Activated CD8-positive, alpha-beta T cell treated with anti-CD3 and anti-CD28 coated beads, Interleukin-2, amount 10 ng/mL, durations not matched to agents 7 days and 5 days (primary cell): ENCODE measurements at places on chromosomes 1 and 21. TPM values are rescaled to one million over a fixed set of nuclear protein-coding genes. Genes with fewer than 3 reads are reported as not detected.

CFAP45 gene
- total RNA-seq = 0.34 TPM

GJA4 gene
- not detected for total RNA-seq

NRIP1 gene
- total RNA-seq = 20.1 TPM

APCS gene
- total RNA-seq = not detected

RHBDL2 gene
- not detected for total RNA-seq

LENEP gene
- total RNA-seq = 1.1 TPM

TFF3 gene
- not detected for total RNA-seq

PRDM15 gene
- 9.6 TPM for total RNA-seq

RAB4A gene
- 40.4 TPM for total RNA-seq

OPRD1 gene
- not detected for total RNA-seq

TBCE gene
- 28.1 TPM for total RNA-seq

SH2D2A gene
- total RNA-seq = 84.0 TPM

FASLG gene
- 6.2 TPM for total RNA-seq

CGN gene
- 0.34 TPM for total RNA-seq

FAM3B gene
- not detected for total RNA-seq

AMY2A gene
- total RNA-seq = not detected

DSCAM gene
- total RNA-seq = not detected

PTGS2 gene
- total RNA-seq = not detected

RHCE gene
- total RNA-seq = 0.13 TPM

ACOT11 gene
- 1.3 TPM for total RNA-seq

DESI2 gene
- total RNA-seq = 34.3 TPM

ATP6V1G3 gene
- total RNA-seq = not detected

TRAF3IP3 gene
- total RNA-seq = 322 TPM

GCLM gene
- total RNA-seq = 21.7 TPM

ENAH gene
- total RNA-seq = not detected

LIN9 gene
- total RNA-seq = 14.9 TPM

CFAP126 gene
- total RNA-seq = not detected

IGSF5 gene
- not detected for total RNA-seq

PLA2G5 gene
- not detected for total RNA-seq

L1TD1 gene
- not detected for total RNA-seq

TRIM17 gene
- total RNA-seq = 2.8 TPM

SLC22A15 gene
- total RNA-seq = 0.60 TPM

SLC19A2 gene
- 4.8 TPM for total RNA-seq

TMPRSS2 gene
- not detected for total RNA-seq

CFHR5 gene
- total RNA-seq = not detected

DNAJC11 gene
- 48.8 TPM for total RNA-seq

EPS8L3 gene
- total RNA-seq = not detected

CCDC28B gene
- total RNA-seq = 71.4 TPM

PADI3 gene
- total RNA-seq = not detected

CR1L gene
- not detected for total RNA-seq

P3R3URF gene
- not detected for total RNA-seq

SWT1 gene
- total RNA-seq = 2.2 TPM

HSD3B1 gene
- not detected for total RNA-seq

TMPRSS3 gene
- total RNA-seq = 10.1 TPM

MRPS6 gene
- 80.2 TPM for total RNA-seq

KIF21B gene
- total RNA-seq = 158 TPM
